ENCODE measurements at places on chromosomes 5 and 9.

DNA sequence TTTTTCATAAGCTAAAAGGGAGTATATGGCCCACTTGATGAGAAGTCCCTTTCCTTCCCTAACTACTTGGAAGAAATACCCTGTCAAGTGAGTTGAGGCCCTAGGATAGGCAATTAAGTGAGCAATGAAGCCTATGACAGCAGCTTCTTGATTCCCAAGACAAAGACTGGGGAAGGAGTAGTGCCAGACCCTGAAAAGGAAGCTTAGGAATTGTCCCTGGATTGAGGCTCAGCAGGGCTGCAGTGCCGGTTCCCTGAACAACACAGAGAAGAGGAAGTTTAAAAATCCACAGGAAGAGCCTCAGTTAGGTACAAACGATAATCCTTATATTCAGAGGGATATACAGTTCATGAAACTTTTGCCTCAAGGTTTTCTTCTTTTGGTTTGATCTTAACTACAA is 61.8 kb upstream of the RAD23B start:
- H3K36me3 ChIP-seq = no peaks in the 10 kb centered on the region
- H3K4me1 ChIP-seq = peaks cover 32% of the 10 kb centered on the region
- H3K27me3 ChIP-seq = no peaks in the 10 kb centered on the region
- H3K4me3 ChIP-seq = no peak overlapping the region
- DNase-seq = no peak

GRCh38 chr9:87447547-87448432 is 49.9 kb upstream of the DAPK1 start:
- no peak overlapping the region for H3K27ac ChIP-seq
- H3K36me3 ChIP-seq = no peaks in the 10 kb centered on the region
- H3K4me1 ChIP-seq = peaks cover 5% of the 10 kb centered on the region
- DNase-seq = no peak
- no peak overlapping the region for H3K4me3 ChIP-seq
- no peaks in the 10 kb centered on the region for H3K27me3 ChIP-seq

- H3K27ac ChIP-seq = no peak overlapping the region
- DNase-seq = no peak
- H3K36me3 ChIP-seq = no peaks in the 10 kb centered on the region
- H3K4me1 ChIP-seq = peaks cover 8% of the 10 kb centered on the region
- peaks cover 10% of the 10 kb centered on the region for H3K27me3 ChIP-seq
Observed at GRCh38 chr5:36355516-36355915, 53.8 kb upstream of the RANBP3L start.

DNA sequence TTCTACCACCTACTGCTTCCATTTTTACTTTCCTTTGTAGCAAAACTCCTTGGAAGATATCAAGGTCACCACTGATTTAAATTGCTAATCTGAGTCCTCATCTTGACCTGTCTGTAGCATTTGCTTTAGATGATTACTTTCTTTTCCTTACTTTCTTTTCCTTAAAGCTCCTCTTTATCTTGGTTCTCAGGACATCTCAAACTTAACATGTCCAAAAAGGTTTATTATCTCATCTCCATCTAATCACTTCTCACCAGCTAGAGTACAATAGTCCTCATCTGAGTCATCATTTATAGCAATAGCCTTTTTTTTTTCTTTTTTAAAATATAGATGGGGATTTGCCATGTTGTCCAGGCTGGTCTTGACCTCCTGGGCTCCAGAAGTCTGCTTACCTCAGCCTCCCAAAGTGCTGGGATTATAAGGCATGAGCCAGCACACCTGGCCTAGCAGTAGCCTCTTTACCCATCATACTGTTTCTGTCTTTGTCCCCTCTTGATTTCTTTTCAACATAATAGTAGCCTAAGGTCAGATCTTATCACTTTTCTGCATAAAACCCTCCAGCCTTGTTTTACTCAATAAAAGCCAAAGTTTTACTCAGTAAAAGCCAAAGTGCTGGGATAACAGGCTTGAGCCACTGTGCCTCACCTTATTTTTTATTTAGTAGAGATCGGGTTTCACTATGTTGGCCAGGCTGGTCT is 32.9 kb upstream of the GPR21 start:
- H3K4me1 ChIP-seq = peaks cover 45% of the 10 kb centered on the region
- no peak for DNase-seq
- no peak overlapping the region for H3K4me3 ChIP-seq
- no peaks in the 10 kb centered on the region for H3K27me3 ChIP-seq

DNA sequence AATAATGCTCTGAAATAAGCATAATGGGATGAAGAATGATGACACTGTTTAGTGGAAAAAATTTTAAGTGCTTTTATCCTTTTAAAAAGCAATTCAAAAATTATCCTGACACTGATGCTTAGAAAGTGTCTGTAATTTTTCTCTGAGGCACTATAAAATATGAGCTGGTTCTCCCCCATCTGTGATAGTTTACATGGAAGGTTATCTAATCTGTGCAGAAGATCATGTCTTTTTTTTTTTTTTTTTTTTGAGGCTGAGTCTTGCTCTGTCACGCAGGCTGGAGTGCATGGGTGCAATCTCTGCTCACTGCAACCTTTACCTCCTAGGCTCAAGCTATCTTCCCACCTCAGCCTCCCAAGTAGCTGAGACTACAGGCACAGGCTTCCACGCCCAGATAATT is 15.2 kb upstream of the TAF11L2 start:
- H3K27ac ChIP-seq = no peak overlapping the region
- H3K4me3 ChIP-seq = no peak overlapping the region
- no peaks in the 10 kb centered on the region for H3K36me3 ChIP-seq
- DNase-seq = no peak
- peaks cover 6% of the 10 kb centered on the region for H3K27me3 ChIP-seq
- peaks cover 4% of the 10 kb centered on the region for H3K4me1 ChIP-seq

DNA sequence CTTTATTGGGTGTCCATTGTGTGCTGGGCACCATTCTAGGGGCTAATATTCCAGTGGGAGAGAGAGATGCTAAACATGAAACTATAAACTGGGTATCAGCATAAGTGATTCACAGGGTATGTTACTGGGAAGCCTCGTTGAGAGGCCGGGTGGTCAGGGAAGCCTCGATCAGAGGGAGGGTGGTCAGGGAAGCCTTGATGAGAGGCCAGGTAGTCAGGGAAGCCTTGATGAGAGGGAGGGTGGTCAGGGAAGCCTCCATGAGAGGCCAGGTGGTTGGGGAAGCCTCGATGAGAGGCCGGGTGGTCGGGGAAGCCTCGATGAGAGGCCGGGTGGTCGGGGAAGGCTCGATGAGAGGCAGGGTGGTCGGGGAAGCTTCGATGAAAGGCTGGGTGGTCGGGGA is 8.9 kb upstream of the PLEKHG4B start:
- H3K27me3 ChIP-seq = peaks cover 35% of the 10 kb centered on the region
- peak overlapping the region; percentile 48 for H3K27ac ChIP-seq
- peaks cover 2% of the 10 kb centered on the region for H3K36me3 ChIP-seq
- H3K4me1 ChIP-seq = peaks cover 36% of the 10 kb centered on the region

DNA sequence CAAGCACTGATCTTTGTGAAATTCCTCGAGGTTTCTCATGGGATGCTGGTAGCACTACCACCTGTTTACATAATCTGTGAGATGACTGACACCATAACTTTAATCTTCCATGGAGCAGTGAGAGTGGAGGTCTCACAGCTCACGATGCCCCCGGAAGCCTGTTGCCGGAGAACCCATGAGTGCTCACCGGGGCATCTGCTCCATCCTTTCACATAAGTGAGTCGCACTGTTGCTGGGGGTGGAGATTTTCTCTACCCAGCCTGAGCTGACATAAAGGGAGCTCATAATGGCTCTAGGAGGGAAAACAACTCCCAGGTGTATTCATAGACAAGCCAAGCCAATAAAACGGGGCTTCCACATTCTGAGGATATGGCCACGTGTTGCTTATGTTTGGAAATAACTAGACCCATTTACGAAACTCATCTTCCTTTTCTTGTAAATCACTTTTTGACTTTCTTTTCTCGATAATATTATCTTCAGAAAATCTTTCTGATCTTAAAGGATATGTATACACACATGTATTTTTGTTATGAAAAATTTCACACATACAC is 11.2 kb upstream of the GFPT2 start:
- H3K36me3 ChIP-seq = no peaks in the 10 kb centered on the region
- peaks cover 18% of the 10 kb centered on the region for H3K4me1 ChIP-seq
- no peak overlapping the region for H3K27ac ChIP-seq
- no peaks in the 10 kb centered on the region for H3K27me3 ChIP-seq
- H3K4me3 ChIP-seq = no peak overlapping the region

- DNase-seq = no peak
- no peaks in the 10 kb centered on the region for H3K36me3 ChIP-seq
- H3K4me3 ChIP-seq = no peak overlapping the region
- no peaks in the 10 kb centered on the region for H3K4me1 ChIP-seq
- no peak overlapping the region for H3K27ac ChIP-seq
- peaks cover 37% of the 10 kb centered on the region for H3K27me3 ChIP-seq
Observed at GRCh38 chr9:132451276-132451675, 41.3 kb downstream of the CFAP77 start.

- no peak overlapping the region for H3K27ac ChIP-seq
- no peak overlapping the region for H3K4me3 ChIP-seq
- H3K36me3 ChIP-seq = peaks cover 10% of the 10 kb centered on the region
Observed at GRCh38 chr9:133862585-133863256, 124.6 kb upstream of the SARDH start.

DNA sequence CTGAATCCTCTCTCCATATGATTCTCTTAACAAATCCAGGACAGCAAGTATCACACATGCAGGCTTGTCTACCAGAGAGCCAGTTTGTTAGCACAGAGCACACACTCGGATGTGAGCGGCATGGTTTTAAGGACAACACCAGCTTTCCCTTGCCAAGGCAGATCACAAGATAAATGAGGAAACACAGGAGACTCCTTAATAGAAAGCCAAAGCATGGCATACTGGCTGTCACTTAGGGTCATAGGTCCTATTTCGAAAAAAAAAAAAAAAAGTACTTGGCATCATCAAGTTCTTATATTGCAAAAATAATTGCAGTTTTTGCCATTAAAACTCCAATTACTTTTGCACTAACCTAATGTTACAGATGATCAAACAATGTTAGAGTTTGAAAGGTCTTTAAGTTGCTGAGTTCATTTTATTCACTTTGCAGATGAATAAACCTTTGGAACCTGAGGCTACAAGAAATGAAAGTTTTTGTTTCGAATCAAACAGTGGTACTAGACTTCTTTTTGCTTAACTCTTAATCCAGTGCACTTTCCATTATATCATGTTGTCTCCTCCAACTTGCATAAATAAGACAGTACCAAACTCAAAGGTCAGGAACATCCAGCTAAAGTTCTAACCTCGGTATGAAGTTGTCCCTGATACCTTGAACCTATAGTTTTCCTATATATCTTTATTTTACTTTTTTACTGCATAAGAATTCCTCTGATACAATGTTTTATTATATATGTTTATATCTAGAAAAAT is 138.5 kb downstream of the MPDZ start:
- no peak for DNase-seq
- peaks cover 46% of the 10 kb centered on the region for H3K4me1 ChIP-seq
- H3K36me3 ChIP-seq = peaks cover 13% of the 10 kb centered on the region
- peak overlapping the region; percentile 80 for H3K27ac ChIP-seq
- peak overlapping the region; percentile 40 for H3K4me3 ChIP-seq
- no peaks in the 10 kb centered on the region for H3K27me3 ChIP-seq

- peaks cover 78% of the 10 kb centered on the region for H3K4me1 ChIP-seq
- DNase-seq = no peak
- H3K4me3 ChIP-seq = no peak overlapping the region
- peak overlapping the region; percentile 53 for H3K27ac ChIP-seq
- H3K36me3 ChIP-seq = no peaks in the 10 kb centered on the region
- no peaks in the 10 kb centered on the region for H3K27me3 ChIP-seq
Observed at GRCh38 chr5:14201325-14202045, 58.3 kb downstream of the TRIO start.

DNA sequence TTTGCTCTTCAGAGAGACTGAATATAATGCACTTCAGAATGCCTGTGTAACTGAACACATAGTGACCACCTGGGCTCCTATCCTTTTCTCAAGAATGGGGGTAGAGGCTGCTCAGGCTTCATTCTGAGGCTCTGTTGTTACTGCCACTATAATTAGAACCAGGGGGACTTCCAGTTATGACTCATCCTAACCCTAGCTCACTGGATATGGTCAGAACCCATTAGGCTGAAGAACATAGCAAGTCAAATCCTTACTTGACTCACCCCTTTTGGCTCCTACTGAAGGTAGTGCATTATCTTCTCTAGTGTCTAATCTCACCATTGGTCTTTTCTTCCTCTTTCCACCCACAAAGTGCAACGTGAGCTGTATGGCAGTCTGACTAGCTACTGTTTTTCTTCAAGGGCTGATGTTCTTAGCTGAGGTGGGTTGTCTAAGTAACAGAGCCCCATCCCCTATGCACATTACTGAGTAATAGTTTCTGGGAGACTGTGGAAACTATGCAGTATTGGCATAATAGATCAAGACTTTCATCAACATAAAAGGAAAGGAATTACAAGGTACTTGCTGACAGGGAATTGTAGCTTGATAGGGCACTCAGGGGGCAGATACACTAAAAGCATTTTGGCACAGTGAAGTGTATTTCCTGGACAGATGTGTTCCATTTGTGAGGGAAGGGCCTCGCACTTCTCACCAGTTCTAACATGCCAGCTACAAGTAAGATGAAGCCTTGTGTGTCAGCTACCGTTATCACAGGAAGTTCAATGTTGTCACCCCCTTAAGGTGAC is 431.0 kb upstream of the MEF2C start:
- no peak overlapping the region for H3K4me3 ChIP-seq
- no peaks in the 10 kb centered on the region for H3K36me3 ChIP-seq
- peaks cover 21% of the 10 kb centered on the region for H3K4me1 ChIP-seq
- H3K27ac ChIP-seq = no peak overlapping the region
- no peaks in the 10 kb centered on the region for H3K27me3 ChIP-seq

GRCh38 chr5:172775326-172776234 is 4.6 kb upstream of the DUSP1 start:
- no peaks in the 10 kb centered on the region for H3K36me3 ChIP-seq
- peaks cover 69% of the 10 kb centered on the region for H3K4me1 ChIP-seq
- H3K27ac ChIP-seq = peak overlapping the region; percentile 95
- H3K27me3 ChIP-seq = no peaks in the 10 kb centered on the region

DNA sequence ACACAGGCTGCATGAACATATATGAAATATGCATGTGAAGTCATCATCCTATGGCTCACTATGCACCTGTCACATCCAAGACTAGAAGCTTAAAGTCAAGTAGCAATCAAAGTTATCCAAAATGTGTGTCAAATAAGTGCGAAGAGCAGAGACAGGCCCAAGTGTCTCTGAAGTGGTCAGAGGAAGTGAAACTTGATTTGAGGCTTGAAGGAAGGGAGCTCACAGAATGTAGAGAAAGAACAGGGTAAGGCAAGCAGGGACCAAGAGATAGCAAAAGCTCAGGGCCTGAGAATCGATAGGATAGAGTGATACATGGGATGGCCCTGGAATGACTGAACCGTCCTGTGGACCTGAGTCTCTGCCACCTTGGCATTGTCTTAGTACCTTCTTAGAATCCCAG is 274.3 kb upstream of the TRPC7 start:
- H3K4me1 ChIP-seq = no peaks in the 10 kb centered on the region
- H3K4me3 ChIP-seq = no peak overlapping the region
- H3K27me3 ChIP-seq = peaks cover 7% of the 10 kb centered on the region
- no peak for DNase-seq
- H3K36me3 ChIP-seq = no peaks in the 10 kb centered on the region

DNA sequence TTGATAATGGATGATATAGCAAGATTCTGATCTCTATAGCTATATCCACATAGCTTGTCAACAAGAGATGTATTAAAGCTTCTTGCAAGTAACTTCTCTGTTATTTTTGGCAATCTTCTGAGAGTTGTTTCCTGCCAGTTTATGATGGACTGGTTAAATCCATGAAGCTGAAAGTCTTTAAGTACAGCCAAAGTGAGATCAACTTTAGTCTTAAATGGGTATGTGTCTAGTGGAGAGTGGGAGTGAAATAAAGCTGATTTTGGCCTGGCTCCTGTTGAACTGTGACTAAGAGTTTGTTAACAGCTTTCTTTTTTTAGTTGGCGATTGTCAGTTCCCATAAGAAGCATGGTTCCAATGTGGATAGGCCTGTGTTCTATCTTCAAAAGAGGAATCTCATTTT is 350.9 kb upstream of the PCSK5 start:
- H3K36me3 ChIP-seq = no peaks in the 10 kb centered on the region
- peaks cover 7% of the 10 kb centered on the region for H3K4me1 ChIP-seq
- peaks cover 2% of the 10 kb centered on the region for H3K27me3 ChIP-seq
- DNase-seq = no peak

Measured in osteocyte (in vitro differentiated cells).